ENCODE measurements at places on chromosomes 6 and 20.
A peak's percentile ranks its signal among the peaks of the same experiment; 100 is the strongest.

GRCh38 chr6:159886270-159886669 lies 4.5 kb upstream of the MAS1 start:
- DNase-seq: no peak

DNA sequence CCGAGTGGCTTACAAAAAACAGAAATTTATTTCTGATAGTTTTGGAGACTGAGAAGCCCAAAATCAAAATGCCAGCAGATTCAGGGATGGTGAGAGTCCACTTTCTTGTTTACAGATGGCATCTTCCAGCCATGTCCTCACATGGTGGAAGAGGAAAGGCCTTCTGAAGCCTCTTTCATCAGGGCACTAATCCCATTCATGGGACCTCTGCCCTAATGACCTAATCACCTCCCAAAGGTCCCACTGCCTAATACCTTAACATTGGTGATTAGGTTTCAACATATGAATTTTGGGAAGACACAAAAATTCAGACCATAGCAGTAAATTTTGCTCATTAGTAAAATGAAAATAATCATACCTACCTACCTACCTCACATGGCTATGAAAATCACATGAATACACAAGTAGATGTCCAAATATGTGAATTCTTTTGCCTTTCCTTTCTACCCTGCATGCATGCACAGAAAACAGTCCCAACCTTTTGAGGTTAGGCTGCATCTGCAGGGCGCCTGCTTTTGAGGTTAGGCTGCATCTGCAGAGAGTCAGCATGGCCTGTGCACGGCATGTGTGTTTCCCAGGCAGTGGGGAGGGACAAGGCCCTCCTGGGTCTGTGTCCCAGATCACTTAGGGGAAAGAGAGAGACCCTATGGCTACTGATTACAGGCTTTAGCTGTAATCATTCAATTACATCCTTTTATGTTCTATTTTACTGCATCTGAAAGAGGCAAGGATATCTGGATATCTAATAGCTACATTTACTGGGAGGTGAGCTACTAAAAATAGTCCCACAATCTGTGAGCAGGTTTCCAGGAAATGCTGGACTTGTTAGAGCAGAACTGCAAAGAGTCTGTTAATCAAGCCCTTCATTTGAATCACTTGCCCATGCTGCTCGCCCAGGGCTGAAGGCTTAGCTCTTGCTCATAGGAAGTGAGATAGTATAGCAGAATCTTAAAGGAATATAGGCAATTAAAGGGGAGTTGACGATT lies 497.7 kb upstream of the MARCKS start:
- no peak for DNase-seq

DNA sequence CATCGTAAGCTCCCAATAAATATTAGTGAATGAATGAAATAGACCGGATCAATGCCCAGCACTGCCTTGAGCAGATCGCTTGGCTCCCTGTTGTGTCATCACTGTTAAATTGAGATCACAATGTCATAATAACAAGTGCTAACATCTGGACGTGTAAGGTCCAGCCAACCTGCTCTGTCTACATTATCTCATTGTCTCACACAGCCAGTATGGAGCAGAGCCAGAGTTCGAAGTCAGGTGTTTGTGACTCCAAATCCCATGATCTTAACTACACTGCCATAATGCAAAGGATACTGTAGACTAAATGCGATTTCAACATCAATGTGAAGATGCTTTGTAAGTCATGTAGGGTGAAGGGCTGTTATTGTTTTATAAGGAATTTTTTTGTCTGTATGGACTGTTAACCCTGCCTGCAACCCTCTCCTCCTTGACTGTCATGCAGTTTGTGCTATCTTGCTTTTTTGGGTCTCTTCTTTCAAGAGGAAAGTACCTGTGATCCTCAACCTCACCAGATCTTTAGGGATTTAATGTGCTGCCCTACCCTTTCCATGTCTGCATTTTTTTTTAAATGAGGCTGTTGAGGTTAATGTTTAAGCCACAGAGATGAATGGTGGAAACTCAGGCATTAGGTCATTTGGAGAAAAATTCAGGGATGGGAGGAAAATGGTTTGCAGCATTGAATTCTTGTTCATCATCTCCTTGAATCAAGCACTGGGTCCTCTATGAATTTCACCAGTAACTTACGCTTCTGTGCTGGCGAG lies 49.0 kb upstream of the OCSTAMP start:
- no peak for DNase-seq

DNA sequence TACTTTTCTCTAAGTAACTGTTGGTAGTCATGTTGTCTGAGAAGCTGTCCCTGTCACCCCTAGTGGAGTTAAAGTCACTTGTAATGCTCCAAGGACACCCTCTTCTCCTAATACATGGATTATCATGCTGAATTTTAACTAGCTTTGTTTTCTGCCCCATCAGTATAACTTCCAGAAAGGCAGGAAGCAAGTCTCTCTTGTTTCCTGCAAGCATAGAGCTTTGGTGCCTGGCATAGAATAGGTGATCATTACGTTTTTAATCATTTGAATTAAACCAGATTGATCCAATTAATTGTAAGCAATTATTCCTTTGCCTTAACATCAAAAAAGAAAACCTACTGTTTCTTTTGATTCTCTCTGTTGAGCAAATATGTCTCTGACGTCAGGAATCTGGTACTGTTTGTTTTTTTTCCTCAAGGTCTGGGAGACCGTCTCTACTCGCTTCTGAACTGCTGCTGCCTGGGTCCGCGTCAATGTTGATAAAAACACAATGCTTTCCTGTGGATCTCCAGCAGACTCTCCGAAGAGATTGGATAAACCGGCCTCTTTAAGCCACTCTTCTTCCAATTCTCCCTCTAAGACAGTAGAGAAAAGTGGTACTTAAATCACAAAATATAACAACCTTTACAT lies 71.8 kb downstream of the ARHGAP18 start:
- no peak for DNase-seq

DNA sequence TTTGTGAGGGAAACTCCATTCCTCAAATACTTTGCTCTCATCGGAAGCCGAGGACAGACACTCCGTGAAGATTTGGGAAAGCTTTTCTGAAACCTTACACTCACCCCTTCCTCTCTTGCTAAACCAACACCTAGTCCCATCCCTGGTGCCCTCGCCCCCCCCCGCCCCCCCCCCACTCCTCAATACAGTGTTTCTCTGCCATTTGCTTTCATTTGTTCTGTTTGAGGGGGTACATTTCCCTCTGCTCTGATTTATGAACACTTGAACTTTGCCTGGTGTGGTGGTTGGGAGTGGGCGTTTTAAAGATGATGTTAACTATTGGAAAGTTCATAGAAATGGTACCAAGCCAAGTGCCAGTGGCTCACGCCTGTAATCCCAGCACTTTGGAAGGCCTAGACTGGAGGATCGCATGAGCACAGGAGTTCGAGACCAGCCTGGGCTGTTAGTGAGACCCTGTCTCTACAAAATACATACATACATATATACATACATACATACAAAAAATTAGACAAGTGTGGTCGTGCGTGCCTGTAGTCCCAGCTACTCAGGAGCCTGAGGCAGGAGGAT lies 1.1 kb downstream of the RAB32 start:
- DNase-seq: no peak

DNA sequence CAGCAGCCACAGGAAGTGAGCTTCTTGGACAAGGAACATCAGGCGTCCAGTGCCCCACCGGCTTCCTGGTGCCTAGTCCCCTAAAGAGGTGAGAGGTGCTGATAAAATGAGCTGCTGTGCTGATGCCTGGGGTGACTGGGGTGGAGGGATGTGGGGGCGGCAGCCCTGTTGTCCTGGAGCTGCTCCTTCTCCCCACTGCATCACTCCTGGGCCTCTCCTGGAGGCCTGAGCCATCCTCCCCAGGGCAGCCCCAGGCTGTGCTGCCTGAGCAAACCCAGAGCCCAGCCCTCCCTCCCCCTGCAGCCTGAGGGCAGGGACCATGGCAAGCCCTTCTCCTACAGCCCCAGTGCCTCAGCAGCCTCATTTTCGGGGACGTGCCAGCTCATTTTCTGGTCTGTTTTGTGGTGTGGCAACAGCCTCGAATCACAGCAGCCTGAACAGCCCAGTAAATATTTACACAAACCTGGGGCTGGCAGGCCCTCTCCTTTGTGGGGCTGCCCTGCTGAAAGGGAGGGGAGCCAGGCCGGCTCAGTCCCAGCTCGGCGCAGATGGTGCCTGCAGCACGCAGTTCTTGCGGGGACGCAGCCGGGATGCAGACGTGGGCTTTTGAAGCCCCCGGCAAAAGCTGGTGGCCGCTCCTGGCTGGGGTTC lies 259.9 kb downstream of the DLL1 start:
- no peak for DNase-seq

DNA sequence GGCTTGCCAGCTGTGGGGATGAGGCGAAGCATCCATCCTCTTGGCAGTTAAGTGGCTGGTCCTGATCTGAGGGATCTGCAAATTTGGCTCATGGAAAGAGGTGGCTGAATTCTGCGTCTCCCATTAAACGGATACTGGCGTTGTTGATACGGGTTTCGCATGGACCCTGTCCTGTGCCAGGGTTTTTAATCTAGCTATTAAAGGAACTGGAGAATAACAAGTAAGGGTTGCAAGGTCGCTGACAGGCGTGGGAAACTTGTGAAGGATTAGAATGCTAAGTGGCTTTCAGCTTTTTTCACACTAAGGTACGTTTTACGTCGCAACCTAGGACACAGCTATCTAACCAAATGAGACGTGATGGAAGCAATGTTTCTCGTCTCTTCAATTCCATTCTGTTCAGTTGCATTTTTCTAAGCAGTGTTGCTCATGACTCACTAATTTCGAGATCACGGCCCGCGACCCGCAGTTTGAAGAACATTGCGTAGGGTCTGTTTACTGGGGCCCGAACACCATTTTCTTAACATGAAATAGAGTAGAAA lies 852 bp downstream of the GMNN start:
- no peak for DNase-seq

DNA sequence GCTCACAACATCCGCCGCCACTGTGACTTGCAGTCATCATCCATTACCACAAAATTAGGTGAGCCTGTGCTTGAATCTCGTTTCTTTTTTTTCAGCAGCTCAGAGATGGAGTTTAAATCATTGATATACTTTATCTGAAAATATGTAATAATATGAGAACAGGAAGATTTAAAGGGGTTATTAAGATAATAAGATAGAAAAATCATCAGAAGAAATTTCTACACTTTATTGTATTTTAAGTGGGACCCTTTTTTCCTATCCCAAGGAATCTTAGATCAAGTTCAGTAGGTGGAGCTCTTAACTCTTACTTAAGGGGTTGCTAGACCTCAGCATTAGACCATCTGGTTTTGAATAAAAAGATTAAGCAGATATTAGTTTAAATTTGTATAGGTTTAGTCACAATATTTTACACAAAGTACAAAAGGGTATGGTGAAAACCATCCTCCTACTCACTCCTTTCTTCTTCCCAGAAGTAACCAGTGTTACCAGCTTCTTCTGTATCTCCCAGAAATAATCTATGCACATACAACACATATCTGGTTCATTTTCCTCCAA lies 9.4 kb upstream of the NCOA7 start:
- peak; percentile 12 for DNase-seq

- no peak for DNase-seq
Measured at GRCh38 chr6:10719296-10719963, 3.4 kb upstream of the TMEM14C start.

Data from stimulated activated CD8-positive, alpha-beta memory T cell treated with anti-CD3 and anti-CD28 coated beads, Interleukin-4, amount 100 ng/mL, for 1 hour (primary cell).